CD4-positive, alpha-beta T cell treated with Interleukin-4 for 4 hours (primary cell): ENCODE measurements at places on chromosomes 1 and 21.

GRCh38 chr1:175548774-175549173 is 194.6 kb downstream of the TNR start:
- DNase-seq: no peak

GRCh38 chr21:33259995-33260394 is 6.2 kb upstream of the IL10RB start:
- DNase-seq: no peak

DNA sequence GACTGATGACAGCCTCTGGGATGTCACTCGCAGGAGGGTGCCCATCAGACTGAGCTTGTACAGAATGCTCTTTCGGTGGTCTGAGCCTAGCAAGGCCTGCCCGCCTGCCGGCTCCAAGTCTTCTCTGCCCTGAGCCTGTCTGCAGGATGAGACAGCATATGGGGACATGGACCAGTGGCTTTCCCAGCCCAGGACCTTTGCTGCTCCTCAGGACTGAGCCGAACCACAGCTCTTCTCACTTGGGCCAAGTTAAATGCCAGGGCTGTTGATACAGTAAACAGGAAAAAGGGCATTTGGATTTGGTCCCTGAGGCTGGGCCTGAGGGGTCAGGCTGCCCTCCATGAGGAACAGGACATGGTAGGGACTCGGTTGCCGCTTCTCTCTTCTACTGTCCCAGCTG is 64.3 kb upstream of the EPS8L3 start:
- no peak for DNase-seq

- no peak for DNase-seq
These were observed 262.4 kb downstream of the HHIPL2 start for GRCh38 chr1:222285526-222285925.

GRCh38 chr1:70874818-70875217 is 172.8 kb downstream of the PTGER3 start:
- no peak for DNase-seq

GRCh38 chr1:112743174-112744008 is 28.3 kb upstream of the PPM1J start:
- no peak for DNase-seq

GRCh38 chr21:45421071-45421845 is 16.3 kb downstream of the COL18A1 start:
- DNase-seq: no peak

DNA sequence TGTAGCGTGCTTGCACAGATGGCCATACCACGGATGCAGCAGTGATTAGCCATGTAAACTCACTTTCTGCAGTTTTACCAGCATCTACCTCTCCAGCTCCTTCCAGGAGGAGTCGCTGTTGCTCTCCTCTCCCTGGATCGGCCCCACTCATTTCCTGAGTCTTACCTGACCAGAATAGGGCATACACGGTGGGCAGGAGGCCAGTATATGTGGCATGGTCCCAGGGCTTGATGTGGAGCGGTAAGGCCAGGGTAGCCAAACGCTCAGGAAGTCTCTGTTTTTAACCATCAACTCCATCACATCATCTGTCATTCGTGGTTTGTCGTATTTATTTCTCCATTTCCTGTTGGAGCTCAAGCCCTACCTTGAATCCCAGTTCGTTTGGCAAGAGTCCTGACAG is 163.4 kb upstream of the USP24 start:
- no peak for DNase-seq

- DNase-seq: no peak
These were observed 2.4 kb downstream of the MAB21L3 start for GRCh38 chr1:116113615-116114014.

- peak; percentile 59 for DNase-seq
These were observed 56.2 kb downstream of the ST3GAL3 start for GRCh38 chr1:43763497-43763973.

GRCh38 chr1:150997949-150998348 is 8.8 kb downstream of the MINDY1 start:
- no peak for DNase-seq

GRCh38 chr1:17199267-17200044 is 5.5 kb upstream of the PADI1 start:
- DNase-seq: no peak
